Nasal cavity respiratory epithelium epithelial cell of viscerocranial mucosa (primary cell): ENCODE measurements at places on chromosomes 1 and 21. TPM values are rescaled to one million over a fixed set of nuclear protein-coding genes. Genes with fewer than 3 reads are reported as not detected.

Gene NPPA
- total RNA-seq: not detected in 2 replicates

Gene OR2L3
- not detected in 2 replicates for total RNA-seq

Gene PLEKHA6
- 2.2 and 2.4 TPM in 2 replicates for total RNA-seq

Gene AIM2
- total RNA-seq: not detected in 2 replicates

Gene LCE2B
- not detected in 2 replicates for total RNA-seq

Gene AMY2A
- not detected in 2 replicates for total RNA-seq

Gene LIPI
- total RNA-seq: not detected in 2 replicates

Gene CYP4X1
- under 0.01 and 2.3 TPM in 2 replicates for total RNA-seq

Gene LAMC1
- total RNA-seq: 233 and 290 TPM in 2 replicates
